Memory B cell (primary cell): ENCODE measurements at places on chromosomes 7 and 10.
A peak's percentile ranks its signal among the peaks of the same experiment; 100 is the strongest.

DNA sequence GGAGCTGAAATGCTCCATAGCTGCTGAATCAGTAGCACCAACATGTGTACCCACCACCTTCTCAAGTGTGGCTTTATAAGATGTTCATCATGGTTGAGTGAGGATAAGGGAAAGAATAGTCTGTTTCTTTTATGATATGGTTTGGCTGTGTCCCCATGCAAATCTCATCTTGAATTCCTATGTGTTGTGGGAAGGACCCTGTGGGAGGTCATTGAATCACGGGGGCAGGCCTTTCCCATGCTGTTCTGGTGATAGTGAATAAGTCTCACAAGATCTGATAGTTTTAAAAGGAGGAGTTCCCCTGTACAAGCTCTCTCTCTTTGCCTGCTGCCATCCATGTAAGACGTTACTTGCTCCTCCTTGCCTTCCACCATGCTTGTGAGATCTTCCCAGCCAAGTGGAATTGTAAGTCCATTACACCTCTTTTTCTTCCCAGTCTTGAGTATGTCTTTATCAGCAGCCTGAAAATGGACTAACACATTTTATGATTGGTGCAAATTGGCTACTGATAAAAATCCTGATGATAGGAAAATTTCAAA is 799.9 kb downstream of the TNS3 start:
- DNase-seq: no peak

DNA sequence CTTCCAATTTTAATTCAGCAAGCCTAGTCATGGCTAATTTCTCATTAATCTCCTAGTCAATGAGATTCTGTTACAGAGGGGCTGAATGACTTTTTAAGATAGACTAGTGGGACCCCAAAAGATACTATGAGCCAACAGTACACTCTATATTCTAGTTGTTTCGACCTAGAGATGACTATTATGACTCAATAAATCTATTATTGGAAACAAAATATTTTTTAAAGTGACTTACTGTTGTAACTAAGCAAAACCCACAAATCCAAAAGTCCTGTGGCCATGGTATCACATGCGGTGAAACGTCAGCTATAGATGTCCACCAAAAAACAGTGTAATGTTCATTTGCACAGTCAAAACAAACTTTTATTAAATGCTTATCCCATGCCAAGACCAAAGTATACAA is 95.3 kb upstream of the ADO start:
- DNase-seq: no peak

DNA sequence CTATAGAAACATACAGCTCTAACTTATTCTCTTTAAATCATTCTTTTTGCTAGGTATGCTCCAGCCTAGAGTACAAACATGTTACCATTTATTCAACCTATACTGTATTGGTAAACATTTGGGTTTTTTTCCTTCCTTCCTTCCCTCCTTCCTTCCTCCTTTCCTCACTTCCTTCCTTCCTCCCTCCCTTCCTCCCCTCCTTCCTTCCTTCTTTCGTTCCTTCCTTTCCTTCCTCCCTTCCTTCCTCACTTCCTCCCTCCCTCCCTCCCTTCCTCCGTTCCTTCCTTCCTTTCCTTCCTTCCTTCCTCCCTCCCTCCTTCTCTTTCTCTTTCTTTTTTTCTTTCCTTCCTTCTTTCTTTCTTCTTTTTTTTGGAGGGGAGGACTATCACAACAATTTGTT is 286.7 kb upstream of the PRKCQ start:
- no peak for DNase-seq

GRCh38 chr10:75815066-75815465 is 383.6 kb downstream of the LRMDA start:
- DNase-seq: no peak

GRCh38 chr10:35691522-35692236 is 49.6 kb upstream of the FZD8 start:
- DNase-seq: no peak

GRCh38 chr10:30591249-30591670 is 38.3 kb downstream of the LYZL2 start:
- peak; percentile 53 for DNase-seq
